Occipital lobe (tissue), 3 donors: ENCODE measurements at places on chromosomes 6 and 20. TPM values are rescaled to one million over a fixed set of nuclear protein-coding genes. Genes with fewer than 3 reads are reported as not detected.
A peak's percentile ranks its signal among the peaks of the same experiment; 100 is the strongest.

- DNase-seq: no peak
These were observed 73.6 kb downstream of the RALGAPA2 start for GRCh38 chr20:20638878-20639277.

DNA sequence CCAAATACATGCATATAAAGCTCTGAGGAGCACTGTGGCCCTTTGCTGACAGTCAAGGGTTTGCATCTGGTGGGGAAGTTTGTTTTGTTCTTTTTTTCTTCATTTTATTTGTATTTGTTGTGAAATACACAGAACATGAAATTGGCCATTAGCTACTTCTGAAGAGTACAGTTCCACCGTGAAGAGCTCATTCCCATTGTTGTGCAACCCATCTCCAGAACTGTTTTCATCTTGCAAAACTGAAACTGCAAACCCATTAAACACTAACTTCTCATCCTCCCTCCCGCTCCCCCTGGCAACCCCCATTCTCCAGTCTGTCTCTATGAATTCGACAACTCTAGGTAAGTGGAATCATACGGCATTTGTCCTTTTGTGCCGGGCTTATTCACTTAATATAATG, 231.3 kb downstream of the TFAP2C start:
- DNase-seq: no peak

GRCh38 chr6:113432521-113433334, 424.4 kb upstream of the MARCKS start:
- no peak for DNase-seq

DNA sequence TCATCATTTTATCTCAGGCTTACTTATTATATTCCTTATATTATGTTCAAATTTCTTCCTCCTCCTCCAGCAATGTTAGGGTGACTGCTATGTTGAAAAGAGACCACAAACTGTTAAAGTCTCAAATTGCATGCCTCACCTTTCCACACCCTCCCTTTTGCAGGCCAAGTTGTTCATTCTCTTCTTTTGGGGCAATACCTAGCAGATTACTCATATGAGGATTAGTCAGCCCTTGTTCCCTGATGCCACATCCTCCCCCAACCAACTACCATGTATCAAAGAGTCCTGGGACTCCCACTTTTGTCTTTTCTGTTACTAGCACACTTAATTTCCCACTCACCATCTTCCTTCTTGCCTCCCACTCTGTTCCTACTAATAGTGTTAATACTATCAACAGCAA, 434.7 kb downstream of the BCKDHB start:
- DNase-seq: no peak

- peak; percentile 16 for DNase-seq
These were observed 3.0 kb upstream of the GOPC start for GRCh38 chr6:117605169-117605826.

DNA sequence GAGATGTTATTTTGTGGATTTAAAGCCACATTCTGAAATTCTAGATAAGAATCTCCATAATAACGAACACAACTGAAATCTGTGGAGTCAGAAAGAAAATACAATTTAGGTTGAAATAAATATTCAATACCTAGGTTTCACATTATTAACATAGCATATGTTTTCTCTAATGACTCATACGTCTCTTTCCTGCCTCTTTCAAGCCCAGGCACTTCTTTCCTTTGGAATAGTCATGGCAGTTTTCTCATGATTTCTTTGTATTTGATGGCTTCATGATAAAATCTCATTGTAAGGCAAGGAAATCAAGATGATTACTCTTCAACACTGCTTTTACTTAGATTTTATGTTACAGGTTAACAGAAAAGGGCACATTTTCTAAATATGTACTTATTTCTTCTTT, 803.7 kb downstream of the PHF3 start:
- DNase-seq: no peak

GRCh38 chr6:133259561-133259960, 18.4 kb downstream of the EYA4 start:
- DNase-seq: no peak

DNA sequence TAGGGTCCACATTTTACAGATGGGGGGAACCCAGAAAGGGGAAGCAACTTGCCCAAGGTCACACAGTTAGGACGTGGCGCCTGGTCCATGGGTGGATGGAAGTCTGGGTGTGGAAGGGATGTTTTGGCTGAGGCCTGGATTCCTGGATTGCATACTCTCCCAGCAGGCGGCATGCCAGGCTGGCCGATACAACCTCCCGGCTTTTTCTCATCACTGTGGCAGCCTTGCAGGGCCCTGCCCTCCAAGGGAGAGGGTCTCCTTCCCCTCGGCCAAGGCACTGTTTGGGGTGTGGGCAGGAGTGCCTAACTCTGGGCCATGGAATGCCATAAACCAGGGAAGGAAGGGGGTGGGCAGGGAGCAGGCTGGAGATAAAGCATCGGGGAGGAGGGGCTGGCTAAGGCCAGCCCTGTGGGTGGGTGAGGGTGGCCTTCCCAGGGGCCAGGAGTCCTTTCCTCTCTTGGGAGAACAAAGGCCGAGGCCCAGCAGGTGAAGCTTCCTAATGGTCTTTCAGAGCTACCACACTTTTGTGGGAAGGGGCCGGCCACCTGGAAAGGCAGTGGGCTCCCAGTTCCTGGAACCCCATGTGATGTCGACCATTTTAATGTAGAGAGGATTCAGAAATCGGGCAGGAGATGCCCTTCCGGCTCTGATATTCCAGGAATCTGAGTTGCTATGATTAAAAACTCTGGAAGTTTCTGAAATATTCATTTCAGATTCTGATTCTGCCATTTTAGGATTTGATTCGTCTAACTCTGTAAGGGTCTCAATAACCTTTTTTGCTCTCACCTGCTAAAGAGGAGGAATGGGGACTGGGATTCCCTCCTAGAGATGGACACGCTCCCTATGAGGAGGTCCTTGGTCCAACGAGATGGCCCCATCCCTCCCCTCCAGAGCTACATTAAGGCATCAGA, 4.2 kb downstream of the FOXS1 start:
- DNase-seq: no peak

- no peak for DNase-seq
These were observed 5.6 kb upstream of the BTBD3 start for GRCh38 chr20:11912013-11912658.

DNA sequence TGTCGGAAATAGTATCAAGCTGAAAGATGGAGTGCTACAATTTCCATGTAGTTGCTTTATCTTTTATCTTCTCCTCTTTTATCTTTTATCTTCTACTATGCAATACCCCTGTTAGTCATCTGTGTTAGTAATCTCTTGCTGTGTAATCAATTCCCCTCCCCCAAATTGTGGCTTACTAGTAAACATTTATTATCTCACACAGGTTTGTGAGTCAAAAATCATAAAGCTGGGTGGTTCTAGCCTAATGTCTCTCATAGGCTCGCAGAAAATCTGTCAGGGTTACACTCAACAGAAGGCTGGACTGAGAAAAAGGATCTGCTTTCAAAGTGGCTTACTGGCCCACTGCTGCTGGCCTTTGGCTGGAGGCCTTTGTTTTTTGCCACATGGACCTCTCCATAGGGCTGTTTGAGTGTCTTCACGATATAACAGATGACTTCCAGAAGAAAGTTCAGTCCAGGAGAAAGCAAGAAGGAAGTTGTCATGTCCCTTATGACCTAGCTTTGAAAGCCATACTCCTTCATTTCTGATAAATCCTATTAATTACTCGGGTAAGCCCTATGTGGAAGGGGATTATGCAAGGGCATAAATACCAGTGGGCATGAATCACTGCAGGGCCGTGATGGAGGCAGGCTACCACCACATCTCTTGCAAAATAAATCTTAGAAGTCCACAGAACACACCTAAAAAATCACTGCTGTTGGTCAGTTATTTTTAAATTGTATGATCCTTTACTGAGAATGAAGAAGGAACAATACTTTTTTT, 24.5 kb upstream of the PTCHD4 start:
- DNase-seq: no peak

DNA sequence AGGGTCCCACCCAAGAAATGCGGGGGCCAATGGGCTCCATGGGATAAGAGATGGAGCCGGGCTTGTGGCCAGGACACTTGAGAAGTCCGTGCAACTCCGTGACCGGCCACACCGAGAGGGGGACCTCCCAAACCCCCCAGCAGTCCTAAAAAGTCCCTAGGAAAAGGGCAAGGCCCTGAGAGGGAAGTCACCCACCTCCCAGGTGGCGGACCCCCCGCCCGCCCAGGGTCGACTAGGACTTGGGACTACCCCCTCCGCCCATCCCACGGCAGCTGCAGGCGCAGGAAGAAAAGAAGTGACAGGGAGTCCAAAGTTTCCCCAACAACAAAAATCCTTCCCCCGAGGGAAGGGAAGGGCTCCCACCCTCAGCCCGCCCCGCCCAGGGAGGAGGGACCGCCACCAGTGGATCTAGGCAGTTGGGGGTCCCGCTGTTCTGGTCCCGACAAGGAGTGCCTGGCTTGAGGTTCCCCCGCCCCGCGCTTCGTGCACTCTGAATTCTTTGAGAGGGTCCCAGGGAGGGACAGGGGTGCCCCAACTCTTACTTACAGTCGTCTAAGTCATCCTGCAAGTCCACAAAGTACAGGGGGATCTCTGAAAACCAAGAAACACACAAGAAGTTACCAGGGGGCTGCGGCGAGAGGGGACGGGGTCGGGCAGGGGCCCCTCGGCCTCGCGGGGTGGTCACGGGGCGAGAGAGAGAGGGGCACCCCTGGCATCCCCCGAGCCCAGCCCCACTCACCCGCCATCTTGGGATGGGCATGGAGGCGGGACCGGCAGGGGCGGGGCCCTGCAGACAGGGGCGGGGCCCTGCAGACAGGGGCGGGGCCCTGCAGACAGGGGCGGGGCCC, 611 bp upstream of the RAB22A start:
- no peak for DNase-seq

- no peak for DNase-seq
These were observed 80.9 kb upstream of the PLN start for GRCh38 chr6:118467181-118467580.

DNA sequence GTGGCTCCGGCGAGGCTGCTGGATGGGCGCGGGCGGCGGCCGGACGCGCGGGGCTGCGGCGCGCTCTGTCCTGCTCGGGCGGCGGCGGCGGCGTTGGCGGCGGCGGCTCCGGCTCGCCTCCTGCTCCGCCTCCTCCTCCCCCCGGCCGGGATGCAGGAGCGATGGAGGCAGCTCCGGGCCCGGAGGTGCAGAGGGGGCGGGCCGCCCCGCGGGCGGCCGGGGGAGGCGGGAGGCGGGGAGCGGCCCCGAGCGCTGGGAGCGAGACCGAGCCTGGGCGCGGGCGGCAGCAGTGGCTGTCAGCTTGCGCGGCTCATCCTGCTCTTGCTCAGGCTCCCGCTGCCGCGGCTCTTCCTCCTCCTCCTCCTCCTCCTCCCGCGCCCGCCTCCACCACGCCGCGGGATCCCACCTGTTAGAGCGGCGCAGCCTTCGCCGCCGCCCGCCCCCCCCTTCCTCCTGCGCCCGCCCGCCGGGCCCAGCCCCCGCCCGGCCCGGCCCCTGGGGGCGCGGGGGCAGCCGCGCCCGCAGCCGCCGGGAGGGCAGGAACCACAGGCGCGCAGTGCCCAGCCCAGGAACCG, at the start of gene NOL4L:
Gene NOL4L, minus strand, starts transcription at position 323 of the 575 bp plus-strand sequence. CDS start 443 bp downstream, outside the sequence.
- DNase-seq: peak; percentile 38

DNA sequence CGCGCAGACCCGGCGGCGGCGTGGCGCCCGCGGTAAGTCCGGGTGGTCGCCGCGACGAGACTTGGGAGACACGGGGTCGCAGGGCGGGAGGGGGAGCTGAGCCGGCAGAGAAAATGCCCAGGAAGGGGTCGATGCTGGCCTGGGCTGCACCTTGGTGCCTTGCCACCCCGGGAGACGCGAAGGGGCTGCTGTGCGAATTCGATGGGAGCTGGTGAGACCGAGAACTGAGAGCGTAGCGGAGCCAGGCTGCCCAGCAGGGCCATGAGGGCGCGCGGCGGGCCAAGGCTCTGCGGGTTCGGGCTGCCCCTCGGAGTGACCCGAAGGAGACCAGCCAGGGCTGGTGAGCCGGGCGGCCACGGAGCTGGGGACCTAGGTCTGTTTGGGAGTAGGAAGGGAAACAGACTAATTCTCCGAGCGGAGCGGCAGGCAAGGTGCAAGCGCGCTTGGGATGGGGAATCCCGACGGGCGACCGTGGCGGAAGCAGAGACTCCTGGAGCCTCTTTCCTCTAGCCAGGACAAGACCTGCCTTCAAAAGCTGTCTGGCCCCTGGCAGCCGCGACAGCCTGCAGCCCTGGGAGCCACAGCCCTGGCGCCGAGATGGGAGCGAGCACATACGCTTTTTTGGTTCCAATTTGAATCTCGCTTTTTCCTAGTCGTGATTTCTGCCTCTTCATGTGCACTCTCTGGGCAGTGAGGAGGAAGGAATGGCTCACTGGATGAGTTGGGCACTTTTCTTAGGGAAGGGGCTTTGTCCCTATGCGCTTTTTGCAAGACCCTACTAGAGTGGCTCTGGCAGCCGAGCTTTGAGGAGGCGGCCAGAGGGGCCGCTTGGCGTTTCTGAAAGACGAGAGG, 691 bp downstream of the SYNDIG1 start:
- DNase-seq: no peak

DNA sequence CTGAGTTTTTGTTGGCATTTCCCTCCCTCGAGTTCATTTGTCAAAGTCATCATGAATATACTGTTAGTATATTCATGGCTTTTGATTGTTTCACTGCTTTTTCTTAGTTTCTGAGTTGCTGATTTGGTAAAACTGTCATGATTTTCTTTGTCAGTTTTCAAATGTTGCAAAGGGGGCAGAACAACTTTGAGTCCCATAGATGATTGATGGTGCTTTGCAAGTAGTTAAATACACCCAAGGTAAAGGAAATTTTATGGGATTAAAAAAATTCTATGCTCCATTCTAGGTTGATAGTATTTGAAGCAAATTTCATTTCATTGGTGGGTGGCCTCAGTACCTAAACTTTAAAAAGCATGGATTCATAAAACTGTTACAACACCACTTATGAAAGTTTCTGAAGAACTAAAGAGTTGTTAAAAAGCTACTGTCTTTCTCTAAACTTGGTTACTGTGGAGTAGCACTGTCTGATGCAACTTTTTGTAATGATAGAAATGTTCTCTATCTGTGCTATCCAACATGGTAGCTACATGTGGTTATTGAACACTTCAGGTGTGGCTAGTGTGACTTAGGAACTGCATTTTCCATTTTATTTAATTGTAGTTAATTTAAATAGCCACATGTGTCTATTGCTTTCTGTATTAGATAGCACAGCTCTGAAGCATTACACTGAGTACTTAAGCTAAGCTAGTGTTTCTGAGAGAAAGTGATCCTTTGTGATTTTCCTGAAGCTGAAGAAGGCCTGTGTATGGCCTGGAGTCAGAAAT, 153.6 kb downstream of the ZFAND3 start:
- no peak for DNase-seq

DNA sequence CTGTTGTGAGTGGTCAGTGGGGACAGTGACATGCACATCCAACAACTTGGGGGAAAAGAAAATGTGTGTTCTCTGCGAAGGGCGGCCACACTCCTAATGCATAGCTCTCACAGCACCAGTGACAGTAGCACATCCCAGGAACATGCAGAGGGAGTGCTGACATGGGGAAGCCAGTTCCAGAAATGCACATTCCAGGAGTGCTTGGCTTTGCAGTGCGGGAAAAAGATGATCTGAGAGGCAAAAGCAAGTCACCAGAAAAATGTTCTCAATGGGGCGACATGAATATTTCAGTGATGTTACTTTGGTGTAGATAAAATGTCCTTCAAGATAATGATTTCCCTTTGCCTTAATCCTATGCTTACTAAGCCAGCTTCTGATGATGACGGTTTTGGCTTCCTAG, 42.9 kb upstream of the PDE10A start:
- DNase-seq: no peak

The NFATC2 gene
- total RNA-seq: 0.47 TPM

The WFDC10B gene
- not detected for total RNA-seq

The C6orf58 gene
- total RNA-seq: 1.4 TPM

The NTSR1 gene
- 6.7 TPM for total RNA-seq

The HTR1B gene
- total RNA-seq: 0.94 TPM

The NRSN2 gene
- total RNA-seq: 27.0 TPM
